ENCODE measurements at places on chromosomes 7 and 10.

DNA sequence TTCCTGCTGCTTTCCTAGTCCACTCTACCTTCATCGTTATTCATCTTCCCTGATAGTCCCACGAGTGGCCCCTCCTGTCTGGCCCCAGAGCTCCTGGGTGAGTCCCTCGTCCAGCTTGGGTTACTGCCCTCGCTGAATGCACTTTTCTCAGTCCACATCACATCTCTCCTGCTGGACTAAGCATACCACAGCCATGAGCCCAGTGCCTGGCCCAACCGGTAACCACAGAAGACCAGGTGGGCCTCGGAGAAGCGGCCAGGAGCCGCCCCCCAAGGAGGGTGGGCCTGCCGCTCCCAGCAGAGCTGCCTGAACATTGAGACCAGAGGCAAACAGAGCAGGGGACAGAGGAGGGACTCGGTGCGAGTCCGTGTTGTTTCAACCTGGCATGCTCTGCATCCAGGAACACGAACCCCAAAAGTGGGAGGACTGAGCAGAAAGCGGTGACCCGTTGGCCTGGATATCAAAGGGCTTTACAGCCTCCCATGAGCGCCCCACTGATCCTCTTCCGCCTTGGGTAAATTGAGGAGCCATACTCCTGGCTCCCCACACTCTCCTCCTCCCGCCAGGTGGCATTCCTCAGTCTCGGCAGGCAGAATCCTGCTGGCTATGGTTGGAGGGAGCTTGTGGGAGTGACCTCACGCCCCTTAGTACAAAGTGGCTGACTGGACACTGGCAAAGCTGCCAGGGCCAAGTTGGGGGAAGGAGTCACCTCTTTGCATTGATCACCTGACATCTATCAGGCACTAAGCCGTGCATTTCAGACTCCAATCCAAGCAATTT lies 13.3 kb downstream of the TMEM72 start:
- no peak for DNase-seq

- DNase-seq = no peak
Observed at GRCh38 chr7:112283382-112283910, 77.0 kb downstream of the ZNF277 start.

DNA sequence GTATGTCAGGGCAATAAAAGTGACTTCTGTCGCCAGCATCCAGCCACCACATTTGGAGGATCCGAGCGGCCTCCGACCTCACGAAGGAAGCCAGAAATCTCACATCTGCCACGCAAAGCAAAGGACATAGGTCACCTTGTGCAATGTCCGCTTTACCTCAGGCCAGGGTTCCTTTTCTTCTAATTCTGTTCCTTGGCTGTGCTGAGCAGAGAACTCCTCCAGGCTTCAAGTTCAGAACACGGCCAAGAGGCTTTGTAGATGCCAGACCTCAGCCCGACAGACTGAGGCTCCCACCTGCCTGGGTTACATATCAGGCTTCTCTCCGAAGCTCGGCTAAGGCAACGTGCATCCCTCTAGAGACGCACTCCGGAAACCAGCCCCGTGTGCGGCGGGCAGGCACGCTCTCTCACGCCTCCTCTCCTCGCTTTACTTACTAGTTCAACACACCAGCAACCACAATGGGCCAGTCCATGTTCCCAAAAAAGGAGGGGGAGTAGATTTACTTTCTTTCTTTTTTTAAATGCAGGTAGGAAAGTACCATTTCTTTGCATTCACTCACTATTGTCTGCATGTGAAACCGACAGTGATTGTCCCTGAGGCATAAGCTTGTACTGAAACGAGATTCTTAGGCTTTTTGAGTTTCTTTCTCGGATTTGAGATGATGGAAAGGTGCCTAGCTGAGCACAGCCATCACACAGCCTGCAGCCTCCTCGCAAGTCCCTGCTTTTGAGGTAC lies 122.4 kb upstream of the AFAP1L2 start:
- peak; percentile 74 for DNase-seq

- no peak for DNase-seq
Observed at GRCh38 chr7:7795630-7796121, 77.3 kb upstream of the RPA3 start.

- DNase-seq = no peak
Observed at GRCh38 chr10:102611514-102612087, 32.7 kb upstream of the TRIM8 start.

DNA sequence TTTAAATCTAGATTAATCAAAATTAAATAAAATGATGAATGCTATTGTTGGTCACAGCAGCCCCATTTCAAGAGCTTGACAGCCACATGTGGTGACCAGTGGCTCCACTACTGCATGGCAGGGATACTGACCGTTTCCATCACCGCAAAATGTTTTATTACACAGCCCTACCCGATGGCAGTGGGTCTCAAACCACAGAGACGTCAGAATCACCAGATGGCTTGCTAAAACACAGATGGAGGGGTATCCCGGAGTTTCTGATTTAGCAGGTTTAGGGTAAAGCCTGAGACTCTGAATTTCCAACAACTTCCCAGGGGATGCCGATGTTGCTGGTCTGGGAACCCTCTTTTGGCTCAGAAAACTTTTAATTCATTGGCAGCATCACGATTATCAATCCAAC lies 47.9 kb downstream of the RSU1 start:
- DNase-seq = no peak

DNA sequence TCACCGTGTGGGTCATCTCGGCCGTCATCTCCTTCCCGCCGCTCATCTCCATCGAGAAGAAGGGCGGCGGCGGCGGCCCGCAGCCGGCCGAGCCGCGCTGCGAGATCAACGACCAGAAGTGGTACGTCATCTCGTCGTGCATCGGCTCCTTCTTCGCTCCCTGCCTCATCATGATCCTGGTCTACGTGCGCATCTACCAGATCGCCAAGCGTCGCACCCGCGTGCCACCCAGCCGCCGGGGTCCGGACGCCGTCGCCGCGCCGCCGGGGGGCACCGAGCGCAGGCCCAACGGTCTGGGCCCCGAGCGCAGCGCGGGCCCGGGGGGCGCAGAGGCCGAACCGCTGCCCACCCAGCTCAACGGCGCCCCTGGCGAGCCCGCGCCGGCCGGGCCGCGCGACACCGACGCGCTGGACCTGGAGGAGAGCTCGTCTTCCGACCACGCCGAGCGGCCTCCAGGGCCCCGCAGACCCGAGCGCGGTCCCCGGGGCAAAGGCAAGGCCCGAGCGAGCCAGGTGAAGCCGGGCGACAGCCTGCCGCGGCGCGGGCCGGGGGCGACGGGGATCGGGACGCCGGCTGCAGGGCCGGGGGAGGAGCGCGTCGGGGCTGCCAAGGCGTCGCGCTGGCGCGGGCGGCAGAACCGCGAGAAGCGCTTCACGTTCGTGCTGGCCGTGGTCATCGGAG lies 1.8 kb downstream of the ADRA2A start:
- no peak for DNase-seq

DNA sequence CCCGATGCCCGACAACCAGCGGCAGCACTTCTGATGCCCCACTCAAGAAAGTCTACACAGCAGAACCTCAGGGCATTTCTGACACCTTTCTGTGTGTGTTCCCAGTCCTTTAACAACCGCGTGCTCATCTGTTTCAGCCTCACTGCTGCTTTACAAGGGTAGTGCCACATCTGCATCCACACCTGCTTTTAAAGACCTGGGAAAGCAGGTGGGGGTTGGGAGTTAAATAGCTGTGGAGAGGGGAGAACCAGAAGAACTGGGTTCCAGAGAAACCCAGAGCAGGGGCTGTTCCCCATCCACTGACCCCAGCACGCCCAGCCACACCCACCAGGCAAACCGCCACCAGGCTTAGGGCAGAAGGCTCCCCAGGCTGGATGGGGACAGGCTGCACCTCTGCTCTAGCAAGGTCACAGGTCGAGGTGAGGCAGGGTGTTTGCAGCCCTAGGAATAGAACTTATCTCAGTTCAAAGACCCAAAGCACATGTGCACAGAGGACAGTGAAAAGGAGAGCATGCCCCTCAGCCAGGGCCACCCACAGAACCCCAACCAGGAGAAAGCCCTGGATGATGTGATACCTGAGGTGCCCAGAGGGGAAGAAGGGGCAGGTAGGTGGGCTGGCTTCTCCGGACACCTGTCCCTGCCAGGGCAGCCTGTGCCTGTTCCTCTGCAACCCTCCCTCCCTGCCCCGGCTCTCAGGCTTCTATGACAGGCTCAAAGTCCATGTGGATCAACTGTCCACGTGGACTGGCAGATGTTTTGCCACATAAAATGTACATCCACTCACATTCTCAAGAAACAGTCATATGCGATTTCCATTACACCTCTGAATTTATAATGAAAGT lies 51.3 kb downstream of the COBL start:
- DNase-seq = no peak

DNA sequence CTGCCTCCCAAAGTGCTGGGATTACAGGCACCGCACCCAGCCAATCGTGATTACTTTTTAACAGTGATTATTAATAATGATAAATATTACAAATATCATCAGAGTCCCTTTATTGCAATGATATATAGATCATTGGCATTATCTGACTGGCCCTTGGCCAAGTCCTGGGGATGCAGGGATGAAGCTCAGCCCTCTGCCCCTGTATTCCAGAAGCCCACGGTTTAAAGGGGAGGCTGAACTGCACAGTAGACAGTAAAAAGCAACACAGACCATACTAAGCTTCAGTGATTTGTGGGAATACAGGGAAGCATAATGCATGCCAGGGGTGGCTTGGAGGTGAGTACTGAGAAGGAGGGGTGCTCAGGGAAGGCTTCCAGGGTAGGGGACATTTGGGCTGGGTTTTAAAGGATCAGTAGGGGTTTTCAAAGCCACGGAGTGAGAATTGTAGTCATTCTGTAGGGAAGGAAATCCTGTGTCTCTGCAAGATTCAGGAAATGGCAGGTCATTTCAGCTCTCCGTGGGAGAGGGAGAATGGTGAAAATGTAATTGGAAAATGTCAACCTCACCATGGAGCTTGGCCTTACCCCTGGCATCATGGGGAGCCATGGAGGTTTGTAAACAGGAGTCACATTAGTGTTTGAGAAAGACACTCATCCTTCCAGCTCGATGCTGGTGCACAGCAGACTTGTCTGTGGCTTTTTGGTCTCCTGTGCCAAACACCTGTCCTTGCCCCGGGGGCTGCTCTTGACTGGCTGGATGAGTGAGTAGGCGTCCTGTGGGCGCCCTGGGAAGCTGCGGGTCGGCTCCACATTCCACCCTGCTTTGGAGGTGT lies 8.8 kb downstream of the ADAMTS14 start:
- DNase-seq = no peak

- DNase-seq = no peak
Observed at GRCh38 chr10:1094112-1095057, 38.2 kb downstream of the WDR37 start.

- no peak for DNase-seq
Observed at GRCh38 chr7:103996639-103997038, 7.2 kb upstream of the RELN start.

GRCh38 chr10:70726909-70727495 lies 54.7 kb downstream of the ADAMTS14 start:
- DNase-seq = no peak

GRCh38 chr7:47046949-47047348 lies 535.0 kb downstream of the TNS3 start:
- DNase-seq = no peak

GRCh38 chr10:5413012-5413938 lies 918 bp downstream of the NET1 start:
- no peak for DNase-seq

GRCh38 chr7:149833495-149834130 lies 4.6 kb upstream of the ZNF862 start:
- no peak for DNase-seq

DNA sequence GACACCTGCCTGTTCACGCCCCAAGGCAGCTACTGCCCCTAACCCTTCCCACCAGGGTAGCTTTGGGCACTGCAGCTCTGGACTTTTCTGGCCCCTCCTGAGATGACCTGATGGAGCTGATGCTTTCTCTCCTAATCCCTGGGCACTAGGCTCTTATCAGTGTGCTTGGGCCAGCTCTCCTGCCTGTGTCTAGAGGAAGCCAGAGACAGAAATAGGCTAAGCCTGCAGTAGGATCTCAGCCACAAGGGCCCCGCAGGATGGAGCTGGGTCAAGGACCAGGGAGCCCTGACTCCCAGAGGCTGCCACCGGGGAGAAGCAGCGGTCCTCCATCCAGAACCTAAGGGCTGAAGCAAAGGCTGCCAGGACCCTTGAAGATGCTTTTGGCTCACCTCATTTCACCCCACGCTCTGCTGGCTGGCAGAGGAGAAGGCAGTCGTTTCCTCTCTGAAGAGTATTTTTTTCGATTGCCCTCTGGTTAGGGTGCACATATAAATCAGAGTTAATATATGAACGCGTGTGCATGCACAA lies 580.8 kb downstream of the GALNT17 start:
- no peak for DNase-seq

GRCh38 chr10:22103701-22104470 lies 100.4 kb upstream of the DNAJC1 start:
- no peak for DNase-seq

DNA sequence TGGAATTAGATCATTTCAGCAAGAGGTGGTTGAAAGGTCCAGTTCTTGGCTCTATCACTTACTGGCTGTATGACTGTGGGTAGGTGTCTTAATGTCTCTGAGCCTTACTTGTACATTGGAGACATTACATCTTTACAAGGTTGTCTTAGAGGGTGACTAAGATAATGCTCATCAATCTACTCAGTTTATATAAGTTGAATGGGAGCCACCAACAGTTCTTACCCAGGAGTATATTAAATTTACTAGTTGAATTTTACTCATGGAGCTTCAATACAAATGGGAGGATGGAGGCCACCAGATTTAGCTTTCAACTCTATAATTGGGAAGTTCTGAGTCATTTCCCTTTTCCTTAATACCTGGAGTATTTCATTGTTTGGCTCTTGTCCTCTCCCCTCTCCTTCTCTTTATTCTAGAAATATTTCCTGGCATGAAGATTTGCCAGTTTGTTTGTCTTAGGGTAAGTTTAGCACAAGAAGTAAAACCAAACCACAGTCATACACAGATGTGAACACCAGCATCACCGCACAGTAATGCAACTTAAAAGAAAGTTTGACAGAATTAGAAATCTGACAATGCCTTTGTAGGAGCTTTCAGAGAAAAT lies 222.8 kb downstream of the LRMDA start:
- no peak for DNase-seq

DNA sequence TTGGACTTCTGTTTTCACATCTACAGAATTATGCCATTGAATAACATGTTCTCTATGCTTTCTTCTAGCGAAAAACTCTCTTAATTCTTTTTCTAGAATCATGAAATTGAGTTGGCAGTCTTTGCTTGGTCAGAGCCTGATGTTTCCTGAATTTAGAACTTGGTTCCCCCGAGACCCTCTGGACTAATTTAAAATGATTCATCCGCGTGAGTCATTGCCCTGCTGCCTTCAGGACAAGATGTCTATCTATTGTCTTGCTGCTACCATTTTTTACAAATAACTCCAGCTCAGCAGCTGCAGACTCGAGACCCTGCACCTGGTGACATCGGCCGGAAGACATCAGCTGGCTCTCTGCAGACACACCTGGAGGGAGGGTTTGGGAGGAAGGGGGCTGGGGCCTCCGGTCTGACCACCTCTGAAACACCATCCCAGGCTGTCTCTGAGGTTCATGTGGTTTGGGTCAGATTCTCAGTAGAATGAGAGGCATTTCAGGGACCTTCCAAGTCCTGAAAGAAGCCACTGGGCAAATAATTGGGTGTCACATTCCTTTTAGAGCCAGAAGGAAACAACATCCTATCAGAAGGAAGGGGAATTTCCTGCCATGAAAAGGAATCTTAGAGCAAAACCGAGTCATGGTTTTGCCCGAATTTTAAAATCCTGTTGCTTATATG lies 20.9 kb upstream of the KLF6 start:
- peak; percentile 22 for DNase-seq
